ENCODE measurements at places on chromosomes 13 and 19. TPM values are rescaled to one million over a fixed set of nuclear protein-coding genes. Genes with fewer than 3 reads are reported as not detected.

The PSG6 gene
- not detected for total RNA-seq

The PNKP gene
- 10.6 TPM for total RNA-seq

The TJP3 gene
- total RNA-seq: not detected

GRCh38 chr19:3793799-3794198 is 7.6 kb upstream of the MATK start:
- no peaks in the 10 kb centered on the region for H3K4me1 ChIP-seq
- H3K27ac ChIP-seq: no peak overlapping the region
- H3K36me3 ChIP-seq: no peaks in the 10 kb centered on the region
- DNase-seq: no peak
- no peak overlapping the region for H3K4me3 ChIP-seq

- no peak within 1 kb of the TSS for H3K4me3 ChIP-seq
- H3K4me1 ChIP-seq: no peaks in the 10 kb centered on the region
- peak; percentile 13 for DNase-seq
- no peaks in the 10 kb centered on the region for H3K36me3 ChIP-seq
- no peak within 1 kb of the TSS for H3K27ac ChIP-seq
Measured at GRCh38 chr13:48653472-48653939, at the start of gene CYSLTR2. Gene CYSLTR2 (plus strand): TSS chr13:48653929. CDS start chr13:48706818, 52,889 bp downstream.

- no peak overlapping the region for H3K4me3 ChIP-seq
- no peaks in the 10 kb centered on the region for H3K27me3 ChIP-seq
- H3K27ac ChIP-seq: no peak overlapping the region
- peaks cover 10% of the 10 kb centered on the region for H3K4me1 ChIP-seq
Measured at GRCh38 chr13:50396001-50396400, 380.8 kb downstream of the KCNRG start.

- no peak for DNase-seq
- H3K27ac ChIP-seq: no peak overlapping the region
- no peaks in the 10 kb centered on the region for H3K36me3 ChIP-seq
Measured at GRCh38 chr13:35987572-35988513, 143.3 kb downstream of the DCLK1 start.

GRCh38 chr13:72435251-72435650 is 292.2 kb downstream of the MZT1 start:
- H3K4me3 ChIP-seq: no peak overlapping the region
- H3K36me3 ChIP-seq: no peaks in the 10 kb centered on the region
- H3K27me3 ChIP-seq: no peaks in the 10 kb centered on the region
- no peak overlapping the region for H3K27ac ChIP-seq
- H3K4me1 ChIP-seq: no peaks in the 10 kb centered on the region
